ENCODE measurements at places on chromosomes 2 and 18.

GRCh38 chr2:179558010-179558934, 293.6 kb upstream of the SESTD1 start:
- DNase-seq, result no peak

- DNase-seq, result no peak
These were observed 64.3 kb upstream of the RBMS1 start for GRCh38 chr2:160557903-160558302.

GRCh38 chr2:136891100-136891499, 125.8 kb downstream of the THSD7B start:
- no peak for DNase-seq

- DNase-seq, result peak; percentile 51
These were observed 239.4 kb downstream of the KLHL29 start for GRCh38 chr2:23624378-23624777.

DNA sequence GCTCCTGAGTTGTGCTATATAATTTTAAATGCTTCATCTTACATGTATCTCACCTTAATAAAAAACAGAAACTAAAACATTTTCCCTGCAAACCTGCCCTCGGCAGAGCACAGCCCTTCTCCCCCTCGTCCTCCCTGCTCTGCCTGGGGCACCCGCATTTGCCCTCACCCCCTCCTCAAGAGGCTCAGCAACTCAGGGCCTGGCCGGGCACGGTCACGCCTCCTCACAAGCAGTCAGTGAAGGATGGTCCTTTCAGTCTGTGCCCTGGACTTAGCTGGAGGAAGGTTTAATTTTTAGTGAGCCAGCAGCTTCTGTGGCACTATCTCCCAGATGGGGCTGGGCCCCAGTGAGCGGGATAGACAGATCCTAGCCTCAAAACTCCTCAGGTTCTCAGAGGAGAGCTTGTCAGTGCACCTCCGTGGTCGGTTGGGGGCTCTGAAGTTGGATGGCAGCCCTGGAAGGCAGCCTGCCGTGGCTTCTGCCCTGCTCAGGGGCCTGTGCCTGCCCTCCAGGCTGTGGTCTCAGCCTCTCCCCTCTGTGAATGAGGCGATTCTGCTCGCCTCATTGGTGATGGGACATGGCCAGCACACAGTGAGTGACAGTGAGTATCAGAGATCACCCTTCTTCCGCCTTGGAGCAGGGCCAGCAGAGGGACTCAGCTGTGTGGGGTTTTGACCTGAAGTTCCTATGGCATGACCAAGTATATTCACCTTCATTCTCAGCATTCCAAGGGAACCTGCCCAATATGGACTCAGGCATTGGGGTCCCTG, 56.3 kb upstream of the AFF3 start:
- DNase-seq, result no peak

DNA sequence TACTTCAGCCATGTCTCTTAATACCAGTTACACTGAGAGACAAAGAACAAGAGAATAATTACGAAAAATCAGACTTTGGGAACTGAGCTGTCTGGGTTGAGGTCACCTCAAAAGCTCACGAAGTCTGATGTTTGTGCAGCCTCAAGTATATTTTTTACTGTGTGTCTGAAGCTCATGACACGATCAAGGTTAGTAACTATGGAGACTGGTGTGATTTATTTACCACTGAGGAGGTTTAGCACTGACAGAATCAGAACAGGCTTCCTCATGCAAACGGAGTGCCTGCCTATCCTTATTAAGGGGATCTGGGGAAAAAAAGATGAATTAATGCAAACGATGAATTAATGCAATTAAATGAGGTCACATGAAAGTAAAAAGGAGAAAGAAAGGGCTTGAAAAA, 61.1 kb upstream of the RAPH1 start:
- DNase-seq, result no peak

DNA sequence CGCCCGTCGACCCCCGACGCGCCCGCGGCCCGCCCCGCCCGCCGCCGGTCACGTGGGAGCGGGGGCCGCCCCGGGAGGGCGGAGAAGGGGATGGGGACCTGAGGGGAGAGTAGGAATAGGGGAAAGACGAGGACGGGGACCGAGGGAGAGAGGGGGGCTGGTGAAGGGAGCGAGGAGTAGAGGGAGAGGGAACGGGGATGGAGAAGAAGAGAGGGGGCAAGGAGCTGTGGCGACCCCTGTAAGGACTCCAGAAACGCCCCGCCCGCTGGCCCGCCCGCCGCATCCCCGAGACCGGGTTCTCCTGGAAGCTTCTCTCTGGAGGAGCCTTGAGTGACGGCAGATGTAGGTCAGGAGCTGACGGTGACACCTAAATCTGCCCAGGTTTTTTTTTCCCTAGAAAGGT, 615 bp downstream of the ADNP2 start:
- peak; percentile 40 for DNase-seq

DNA sequence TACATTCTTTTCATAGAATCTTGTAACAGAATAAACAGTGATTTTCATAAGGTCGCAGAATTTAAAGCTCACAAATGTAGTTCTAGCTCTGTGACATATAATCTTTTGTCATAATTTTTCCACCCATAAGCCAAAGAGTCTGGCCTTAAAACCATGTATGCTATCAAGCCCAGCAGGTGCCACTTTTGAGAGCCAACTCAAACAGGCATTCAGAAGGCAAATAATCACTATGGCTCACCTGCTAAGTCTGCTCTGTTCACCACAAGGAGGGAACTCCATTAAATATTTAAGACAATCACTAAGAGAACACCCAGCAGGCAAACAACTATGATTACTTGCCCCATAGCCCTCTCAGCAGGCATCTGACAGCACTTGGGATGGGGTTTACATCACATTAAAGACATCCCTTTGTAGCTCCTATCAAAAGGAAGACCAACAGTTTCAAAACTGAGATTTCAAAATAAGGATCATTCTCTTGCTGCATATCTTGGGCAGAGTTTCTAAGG, 241.6 kb downstream of the PDE11A start:
- DNase-seq, result no peak

GRCh38 chr2:238720232-238720672, 127.6 kb upstream of the TWIST2 start:
- DNase-seq, result peak; percentile 79

- DNase-seq, result no peak
These were observed 56.4 kb downstream of the EML4 start for GRCh38 chr2:42225573-42225972.

GRCh38 chr2:156918410-156918809, 339.1 kb upstream of the GALNT5 start:
- DNase-seq, result peak; percentile 10

- no peak for DNase-seq
These were observed 24.9 kb downstream of the ZFP36L2 start for GRCh38 chr2:43201497-43201896.

DNA sequence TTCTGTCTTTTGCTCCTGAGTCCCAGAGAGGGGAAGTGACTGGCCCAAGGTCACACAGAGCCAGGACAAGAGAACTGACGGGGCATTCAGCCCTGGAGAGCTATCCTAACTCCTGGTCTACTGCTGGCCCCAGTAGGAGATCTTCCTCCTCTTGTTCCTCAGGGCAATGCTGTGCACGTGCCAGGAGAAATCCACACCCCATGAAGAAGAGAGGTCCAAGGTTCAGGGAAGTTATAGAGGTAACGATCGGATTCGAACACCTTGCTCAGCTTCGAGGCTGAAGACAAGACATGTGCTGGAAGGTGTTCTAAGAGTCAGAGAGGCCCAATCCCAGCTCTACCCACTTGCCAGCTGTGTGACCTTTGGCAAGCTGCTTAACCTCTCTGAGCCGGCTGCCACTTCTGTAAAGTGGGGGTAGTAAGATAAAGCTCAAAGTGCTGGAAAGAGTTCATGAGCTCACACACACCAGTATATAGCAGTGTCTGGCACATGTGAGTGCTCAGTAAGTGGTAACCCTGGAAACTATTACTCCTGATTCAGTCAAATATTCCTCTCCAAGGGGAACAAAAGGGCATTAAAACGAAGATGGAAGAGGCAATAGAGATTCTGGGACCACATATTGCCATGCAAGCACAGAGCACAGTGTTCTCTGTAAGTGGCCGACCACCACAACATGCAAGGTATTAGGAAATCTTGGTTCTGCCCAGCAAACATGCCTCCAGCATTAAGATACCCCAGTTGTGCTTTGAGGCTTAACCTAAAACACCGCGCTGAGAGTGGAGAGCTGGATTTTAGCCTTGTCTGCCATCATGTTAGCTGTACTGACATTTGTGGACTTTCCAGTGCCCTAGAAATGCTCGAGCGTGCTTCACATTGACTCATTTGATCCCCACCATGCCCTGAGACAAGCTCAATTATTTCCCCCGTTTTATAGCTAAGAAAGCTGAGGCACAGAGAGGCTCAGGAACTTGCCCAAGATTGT, 25.6 kb downstream of the SERTAD2 start:
- DNase-seq, result no peak

DNA sequence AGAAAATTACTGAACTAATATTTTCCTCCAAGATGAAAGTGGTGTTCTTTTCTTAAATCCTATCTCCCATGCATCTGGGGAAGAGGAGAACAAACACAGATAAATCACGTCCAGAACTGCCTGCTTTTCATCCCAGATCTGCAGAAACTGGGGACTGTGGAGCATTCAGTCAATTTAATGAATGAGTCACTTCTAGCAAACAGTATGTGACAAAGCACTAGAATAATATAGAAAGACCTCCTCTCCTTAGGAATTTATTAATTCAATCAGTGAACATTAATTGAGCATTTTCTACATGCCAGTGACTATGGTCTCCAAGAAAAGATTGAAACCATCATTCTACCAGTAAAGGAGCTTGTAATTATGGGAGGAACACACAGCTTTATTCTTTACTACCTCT, 693.4 kb upstream of the ID2 start:
- no peak for DNase-seq

DNA sequence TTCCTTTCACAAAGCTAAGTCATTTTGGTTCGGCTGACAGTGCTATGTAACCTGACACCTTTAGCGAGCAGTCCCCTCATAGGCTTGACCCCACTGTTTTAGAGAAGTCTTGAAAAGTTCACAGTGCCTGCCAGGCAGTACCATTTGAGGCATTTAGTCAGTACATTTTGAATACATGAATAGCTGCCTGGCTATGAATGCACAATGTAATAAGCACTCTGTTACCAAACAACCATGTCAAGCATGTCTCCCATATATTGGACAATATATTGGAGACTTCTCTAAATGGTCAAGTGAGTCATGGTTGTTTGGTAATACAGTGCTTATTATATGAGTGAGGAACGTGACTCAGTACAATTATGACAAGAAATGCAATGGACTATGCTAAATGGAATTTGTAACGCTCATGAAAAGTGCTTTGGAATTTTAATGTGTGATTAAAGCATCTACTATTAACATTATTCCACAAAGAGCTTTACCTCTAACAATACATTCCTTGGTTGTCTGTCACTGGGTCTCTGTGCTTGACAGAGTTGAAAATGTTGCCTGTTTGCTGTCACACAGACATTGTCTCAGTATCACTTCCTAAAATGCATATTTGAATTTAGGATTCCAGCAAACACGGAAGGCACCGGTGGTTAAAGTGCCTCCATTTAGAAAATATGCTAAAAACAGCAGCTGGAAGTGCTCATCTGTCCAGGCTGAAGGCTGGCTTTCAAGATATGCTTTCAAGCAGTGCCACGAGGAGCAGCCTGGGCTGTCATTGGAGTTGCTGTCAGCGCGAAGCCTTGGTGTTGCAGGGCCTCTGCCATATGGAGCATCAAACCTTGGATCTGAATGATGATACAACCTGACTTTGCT, 458.6 kb downstream of the FBXO15 start:
- no peak for DNase-seq

GRCh38 chr2:189481071-189481470, 39.8 kb downstream of the WDR75 start:
- DNase-seq, result no peak

- no peak for DNase-seq
These were observed 516.9 kb downstream of the ARHGAP15 start for GRCh38 chr2:143645921-143646645.

- DNase-seq, result peak; percentile 15
These were observed 159.8 kb upstream of the STK17B start for GRCh38 chr2:196331143-196331542.

DNA sequence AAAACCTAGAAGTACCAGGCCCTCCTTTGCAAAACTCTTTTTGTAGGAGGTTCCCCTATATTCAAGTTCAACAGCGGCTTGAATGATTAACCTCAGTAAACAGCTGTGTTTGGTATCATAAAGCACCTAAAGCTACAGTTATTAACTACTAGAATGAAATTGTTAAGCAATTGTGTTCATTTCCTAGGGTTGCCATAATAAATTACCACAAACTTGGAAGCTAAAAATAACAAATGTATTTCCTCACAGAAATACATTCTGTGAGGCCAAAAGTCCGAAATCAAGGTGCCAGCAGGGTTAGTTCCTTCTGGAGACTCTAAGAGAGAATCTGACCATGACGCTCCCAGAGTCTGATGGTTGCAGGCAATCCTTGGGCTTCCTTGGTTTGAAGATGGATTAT, 202.1 kb upstream of the ACVR2A start:
- DNase-seq, result no peak
